ENCODE measurements at places on chromosomes 4 and X.
A peak's percentile ranks its signal among the peaks of the same experiment; 100 is the strongest.

GRCh38 chrX:49273181-49273727 is 3.7 kb downstream of the PPP1R3F start:
- no peak for DNase-seq

DNA sequence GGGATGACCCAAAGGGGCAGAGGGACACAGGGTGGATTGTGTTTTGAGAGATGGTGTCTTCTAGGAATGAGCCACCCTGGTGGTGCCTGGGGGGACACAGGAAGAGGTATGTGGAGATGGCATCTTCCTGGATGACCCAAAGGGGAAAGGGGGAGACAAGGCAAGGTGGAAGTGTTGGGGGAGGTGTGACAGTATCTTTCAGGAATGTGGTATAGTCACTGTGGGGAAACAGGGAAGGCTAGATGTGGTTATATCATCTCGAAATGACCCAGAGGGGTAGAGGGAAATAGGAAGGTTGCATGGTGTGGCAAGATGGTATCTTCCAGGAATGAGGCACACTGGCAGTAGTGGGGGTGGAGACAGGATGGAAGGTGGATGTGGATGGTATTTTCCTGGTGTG is 62.9 kb downstream of the MAOA start:
- DNase-seq, result no peak

GRCh38 chrX:147847999-147848398 is 63.7 kb upstream of the FMR1 start:
- no peak for DNase-seq

DNA sequence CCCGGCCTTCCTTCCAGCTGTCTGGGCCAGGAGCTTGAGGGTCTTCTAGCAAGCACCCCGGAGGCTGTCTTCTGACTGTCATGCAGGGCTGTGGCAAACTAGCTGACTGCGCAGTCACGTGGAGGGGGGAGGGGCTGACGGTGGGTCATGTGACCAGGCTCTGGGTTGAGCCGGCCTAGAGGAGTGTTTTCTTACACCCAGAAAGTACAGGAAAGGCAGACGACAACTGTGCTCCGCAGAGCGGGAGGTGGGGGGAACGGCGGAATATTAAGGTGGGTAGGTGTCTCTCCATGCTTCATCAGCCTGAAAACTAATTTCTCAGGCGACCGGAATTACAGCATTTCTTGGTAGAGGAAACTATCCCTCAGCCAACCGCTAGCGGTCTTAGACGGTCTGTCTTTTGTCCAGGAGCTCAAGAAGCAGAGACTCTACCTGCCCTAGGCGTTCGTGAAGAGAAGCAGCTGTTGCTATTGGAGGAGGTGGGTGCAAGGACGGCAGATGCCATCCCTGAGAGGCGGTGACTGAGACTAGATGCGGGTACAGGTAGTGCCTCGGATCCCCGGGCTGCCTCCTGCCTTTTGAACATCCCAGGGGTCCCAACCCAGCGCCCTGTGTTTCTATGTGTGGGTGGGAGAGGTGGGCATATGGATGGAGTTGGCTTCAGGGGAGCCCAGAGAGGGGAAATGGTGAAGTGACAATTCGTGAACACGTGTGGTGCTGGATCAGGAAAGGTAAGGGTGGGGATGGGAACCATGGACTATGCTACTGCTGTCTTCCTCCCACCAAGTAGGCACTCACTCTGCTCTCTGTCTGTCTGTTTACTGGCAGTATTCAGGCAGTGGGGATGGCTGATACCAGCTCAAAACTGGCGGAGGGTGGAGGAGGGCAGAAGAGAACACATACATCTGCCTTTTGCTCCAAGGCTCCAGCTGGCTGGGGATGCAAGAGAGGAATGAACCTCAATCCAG is 8.8 kb downstream of the GPRASP1 start:
- DNase-seq, result peak; percentile 85

GRCh38 chr4:4872314-4872903 is 12.9 kb downstream of the MSX1 start:
- no peak for DNase-seq

Measured in globus pallidus (tissue), 1 donor.